Activated T-cell treated with anti-CD3 and anti-CD28 coated beads, Interleukin-2, amount 50 U/mL, for 48 hours (primary cell): ENCODE measurements at places on chromosomes 7 and 10.

- no peak for DNase-seq
Observed at GRCh38 chr7:20438694-20439376, 108.1 kb downstream of the ITGB8 start.

DNA sequence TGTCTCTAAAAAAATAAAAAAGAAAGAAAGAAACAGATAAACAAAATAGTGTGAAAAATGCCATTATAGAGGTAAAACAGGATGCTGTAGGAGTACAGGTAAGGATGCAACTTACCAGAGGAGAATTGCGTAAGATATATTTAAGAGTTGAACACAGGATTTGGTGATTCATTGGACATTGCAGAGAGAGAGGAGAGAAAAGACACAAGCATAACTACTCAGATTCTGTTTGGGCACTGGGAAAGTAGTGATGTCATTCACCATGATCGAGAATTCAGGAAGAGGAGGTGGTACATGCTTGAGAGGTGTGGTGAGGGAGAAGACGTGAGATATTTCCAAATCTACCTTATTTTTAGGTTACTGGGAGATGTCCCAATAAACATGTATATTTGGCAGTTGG lies 97.6 kb downstream of the AASS start:
- DNase-seq: no peak

GRCh38 chr7:101884671-101885596 lies 67.5 kb downstream of the CUX1 start:
- DNase-seq: no peak

DNA sequence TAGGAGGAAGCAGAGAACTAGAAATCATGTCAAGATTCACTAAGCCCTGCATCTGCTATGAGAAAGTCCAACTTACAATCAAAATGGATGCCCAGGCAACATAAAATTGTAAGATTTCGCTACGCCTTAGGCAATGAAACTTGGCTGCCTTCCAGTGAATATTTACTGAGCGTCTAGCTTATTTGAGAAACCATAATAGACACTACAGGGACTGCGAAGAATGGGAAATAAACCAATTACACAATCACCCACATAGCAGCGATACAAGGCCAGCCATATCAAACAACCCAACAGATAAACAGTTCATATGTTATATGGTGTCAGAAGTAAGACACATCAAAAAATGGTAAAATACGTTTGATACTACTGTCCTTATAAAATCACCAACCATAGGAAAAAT lies 545.0 kb upstream of the C7orf33 start:
- DNase-seq: no peak
